MM.1S (cell line): ENCODE measurements at places on chromosomes 2 and 18.

DNA sequence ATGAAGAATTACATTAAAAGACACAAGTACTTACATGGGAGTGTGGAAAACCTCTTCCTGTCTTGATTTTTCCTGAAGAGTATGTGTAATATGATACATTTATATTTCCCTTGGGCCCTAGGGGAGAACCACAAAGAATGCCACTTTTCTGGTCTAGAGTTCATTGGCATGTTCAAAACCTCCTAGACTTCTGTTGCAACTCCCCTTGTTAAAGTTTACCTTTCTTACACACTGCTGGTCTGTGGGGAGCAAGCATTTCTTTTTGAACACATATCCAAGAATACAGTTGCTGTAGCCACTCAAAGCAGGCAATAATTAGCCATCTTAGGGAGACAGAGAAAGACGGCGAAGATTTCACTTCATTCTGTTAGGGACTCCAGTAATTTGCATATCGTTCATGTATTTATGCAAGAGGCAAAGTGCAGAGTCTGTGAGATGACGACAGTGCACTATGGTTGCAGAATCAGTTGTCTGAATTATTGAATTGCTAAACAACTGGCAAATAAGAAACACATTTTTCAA is 103.5 kb downstream of the NOL4 start:
- H3K4me3 ChIP-seq: no peak overlapping the region
- H3K27me3 ChIP-seq: no peaks in the 10 kb centered on the region
- no peaks in the 10 kb centered on the region for H3K4me1 ChIP-seq
- H3K36me3 ChIP-seq: no peaks in the 10 kb centered on the region

- no peak overlapping the region for H3K27ac ChIP-seq
- H3K36me3 ChIP-seq: no peaks in the 10 kb centered on the region
- H3K4me1 ChIP-seq: no peaks in the 10 kb centered on the region
- no peak for DNase-seq
Measured at GRCh38 chr2:229640636-229641035, 73.7 kb downstream of the DNER start.

DNA sequence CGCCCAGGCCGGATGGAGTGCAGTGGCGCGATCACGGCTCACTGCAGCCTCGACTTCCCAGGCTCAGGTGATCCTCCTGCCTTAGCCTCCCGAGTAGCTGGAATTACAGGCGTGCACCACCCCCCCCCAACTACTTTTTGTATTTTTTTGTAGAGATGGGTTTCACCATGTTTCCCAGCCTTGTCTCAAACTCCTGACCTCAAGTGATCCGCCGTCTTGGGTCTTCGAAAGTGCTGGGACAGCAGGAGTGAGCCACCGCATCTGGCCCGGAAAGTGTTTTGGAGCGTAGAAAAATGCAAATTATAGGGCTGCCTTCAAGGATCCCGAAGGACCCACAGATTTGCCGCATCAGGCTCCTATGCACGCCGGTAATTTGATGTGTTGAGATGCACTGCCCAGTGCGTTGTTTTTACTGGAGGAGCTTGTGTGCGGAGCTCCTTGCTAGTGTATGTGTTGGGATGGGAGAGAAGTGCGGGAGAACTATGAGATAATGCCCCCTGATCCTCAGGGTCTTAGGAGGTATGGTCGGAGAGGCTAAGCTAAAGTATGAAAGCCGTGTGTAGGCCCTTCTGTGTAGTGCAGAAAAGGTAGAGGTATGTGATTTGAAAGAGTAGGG is 1.2 kb upstream of the CLASP1 start:
- peak overlapping the region; percentile 76 for H3K4me3 ChIP-seq
- peak overlapping the region; percentile 92; the same call in 1 of the 2 replicates for H3K27ac ChIP-seq
- H3K4me1 ChIP-seq: peaks cover 9% of the 10 kb centered on the region; the same call in 1 of the 2 replicates
- H3K36me3 ChIP-seq: no peaks in the 10 kb centered on the region
- no peaks in the 10 kb centered on the region for H3K27me3 ChIP-seq
- peak; percentile 61 for DNase-seq

GRCh38 chr2:147174824-147175254 is 670.0 kb upstream of the ACVR2A start:
- H3K27ac ChIP-seq: no peak overlapping the region
- peaks cover 21% of the 10 kb centered on the region for H3K4me1 ChIP-seq
- H3K4me3 ChIP-seq: no peak overlapping the region
- H3K27me3 ChIP-seq: no peaks in the 10 kb centered on the region

GRCh38 chr2:234406085-234406484 is 90.8 kb downstream of the ARL4C start:
- no peaks in the 10 kb centered on the region for H3K4me1 ChIP-seq
- no peaks in the 10 kb centered on the region for H3K27me3 ChIP-seq
- no peak for DNase-seq
- no peak overlapping the region for H3K27ac ChIP-seq
- no peaks in the 10 kb centered on the region for H3K36me3 ChIP-seq
- no peak overlapping the region for H3K4me3 ChIP-seq

- H3K27ac ChIP-seq: peak overlapping the region; percentile 65; the same call in 1 of the 2 replicates
- peaks cover 12% of the 10 kb centered on the region; the same call in 1 of the 2 replicates for H3K36me3 ChIP-seq
- DNase-seq: no peak
- H3K4me1 ChIP-seq: no peaks in the 10 kb centered on the region
Measured at GRCh38 chr18:79987566-79987965, 797 bp downstream of the TXNL4A start.
